ENCODE measurements at places on chromosomes 3 and 15. TPM values are rescaled to one million over a fixed set of nuclear protein-coding genes. Genes with fewer than 3 reads are reported as not detected.

DNA sequence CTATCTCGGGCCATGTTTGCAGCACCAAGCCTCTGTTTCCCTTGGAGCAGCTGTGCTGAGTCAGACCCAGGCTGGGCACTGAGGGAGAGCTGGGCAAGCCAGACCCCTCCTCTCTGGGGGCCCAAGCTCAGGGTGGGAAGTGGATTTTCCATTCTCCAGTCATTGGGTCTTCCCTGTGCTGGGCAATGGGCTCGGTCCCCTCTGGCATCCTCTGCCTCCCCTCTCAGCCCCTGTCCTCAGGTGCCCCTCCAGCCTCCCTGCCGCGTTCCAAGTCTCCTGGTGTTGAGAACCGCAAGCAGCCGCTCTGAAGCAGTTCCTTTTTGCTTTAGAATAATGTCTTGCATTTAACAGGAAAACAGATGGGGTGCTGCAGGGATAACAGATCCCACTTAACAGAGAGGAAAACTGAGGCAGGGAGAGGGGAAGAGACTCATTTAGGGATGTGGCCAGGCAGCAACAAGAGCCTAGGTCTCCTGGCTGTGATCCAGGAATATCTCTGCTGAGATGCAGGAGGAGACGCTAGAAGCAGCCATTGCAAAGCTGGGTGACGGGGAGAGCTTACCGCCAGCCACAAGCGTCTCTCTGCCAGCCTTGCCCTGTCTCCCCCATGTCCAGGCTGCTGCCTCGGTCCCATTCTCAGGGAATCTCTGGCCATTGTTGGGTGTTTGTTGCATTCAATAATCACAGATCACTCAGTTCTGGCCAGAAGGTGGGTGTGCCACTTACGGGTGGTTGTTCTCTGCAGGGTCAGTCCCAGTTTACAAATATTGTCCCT, 1.2 kb downstream of the RHO start:
- DNase-seq = no peak
- no peaks in the 10 kb centered on the region for H3K27me3 ChIP-seq
- no peak overlapping the region for H3K4me3 ChIP-seq
- H3K36me3 ChIP-seq = no peaks in the 10 kb centered on the region
- no peaks in the 10 kb centered on the region for H3K4me1 ChIP-seq

SLC28A1 gene
- total RNA-seq = not detected

MTHFS gene
- total RNA-seq = 37.4 TPM

GATA2 gene
- 68.3 TPM for total RNA-seq

DNA sequence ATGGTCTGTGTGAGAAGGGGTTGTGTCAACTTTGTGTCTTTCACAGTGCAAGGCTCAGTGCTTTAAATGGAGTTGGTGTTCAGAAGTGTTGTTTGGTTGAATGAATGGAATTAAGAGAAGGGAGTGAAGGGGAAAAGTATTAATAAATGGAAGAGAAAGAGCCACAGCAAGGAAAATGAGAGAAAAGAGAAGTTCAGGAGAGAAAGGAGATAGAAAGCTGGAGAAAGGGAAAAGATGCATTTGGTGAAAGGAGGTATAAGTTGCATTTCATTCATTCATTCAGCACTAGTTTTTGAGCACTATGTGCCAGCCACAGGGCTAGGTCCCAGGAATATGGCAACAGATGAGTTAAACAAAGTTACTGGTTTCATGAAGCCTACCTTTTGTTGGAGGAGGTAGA, 34.3 kb upstream of the PPP4R2 start:
- no peak overlapping the region for H3K4me3 ChIP-seq
- no peaks in the 10 kb centered on the region for H3K27me3 ChIP-seq
- no peaks in the 10 kb centered on the region for H3K36me3 ChIP-seq
- no peak overlapping the region for H3K27ac ChIP-seq
- peaks cover 11% of the 10 kb centered on the region for H3K4me1 ChIP-seq

DNA sequence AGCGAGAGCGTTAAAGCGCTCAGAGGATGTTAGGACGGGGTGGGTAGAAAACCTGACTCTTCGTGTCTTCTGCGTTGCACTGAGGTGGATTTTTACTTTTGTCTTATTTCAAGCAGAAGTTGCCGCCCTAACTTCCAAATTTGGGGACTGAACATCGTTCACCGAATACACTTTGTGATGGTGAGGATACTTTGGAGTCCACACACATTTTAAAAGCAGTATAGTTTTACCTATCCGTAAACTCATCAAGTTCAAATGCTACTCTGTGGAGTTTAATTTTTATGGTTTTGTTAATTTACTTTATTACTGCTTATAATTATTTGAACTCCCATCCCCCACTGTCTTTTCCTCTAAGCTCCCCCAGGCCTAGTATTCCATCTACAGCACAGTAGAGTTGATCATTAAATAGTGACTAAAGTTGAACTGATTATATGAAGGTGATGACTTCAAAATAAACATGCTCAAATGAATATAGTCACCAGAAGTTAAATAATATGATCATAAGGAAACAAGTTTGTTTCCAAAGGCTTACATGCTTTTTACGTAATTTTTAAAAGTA, 617 bp upstream of the EOGT start:
- no peak for DNase-seq
- H3K27ac ChIP-seq = peak overlapping the region; percentile 100
- peaks cover 35% of the 10 kb centered on the region for H3K4me1 ChIP-seq
